Mucosa of descending colon (tissue), 3 donors: ENCODE measurements at places on chromosomes 3 and 15. TPM values are rescaled to one million over a fixed set of nuclear protein-coding genes. Genes with fewer than 3 reads are reported as not detected.

PRR20G gene
- not detected for total RNA-seq

DNA sequence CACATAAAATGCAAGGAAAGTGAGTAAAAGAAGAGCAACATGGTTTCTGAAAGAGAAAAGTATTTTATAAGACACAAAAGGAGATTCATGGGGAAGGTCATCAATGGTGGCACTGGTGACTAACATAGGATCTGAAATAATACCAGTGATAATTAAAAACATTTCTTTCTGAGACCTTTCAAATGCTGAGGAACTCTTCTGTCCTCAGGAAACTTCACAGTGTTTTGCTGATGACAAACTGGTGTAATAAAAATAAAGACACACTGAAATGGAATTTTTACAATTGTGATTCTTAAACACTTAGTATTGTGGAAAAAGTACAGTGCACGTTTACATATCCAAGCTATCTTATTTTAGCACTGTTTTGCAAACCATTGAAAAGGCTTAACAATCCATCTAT is 80.4 kb upstream of the ZBTB20 start:
- DNase-seq: no peak

DNA sequence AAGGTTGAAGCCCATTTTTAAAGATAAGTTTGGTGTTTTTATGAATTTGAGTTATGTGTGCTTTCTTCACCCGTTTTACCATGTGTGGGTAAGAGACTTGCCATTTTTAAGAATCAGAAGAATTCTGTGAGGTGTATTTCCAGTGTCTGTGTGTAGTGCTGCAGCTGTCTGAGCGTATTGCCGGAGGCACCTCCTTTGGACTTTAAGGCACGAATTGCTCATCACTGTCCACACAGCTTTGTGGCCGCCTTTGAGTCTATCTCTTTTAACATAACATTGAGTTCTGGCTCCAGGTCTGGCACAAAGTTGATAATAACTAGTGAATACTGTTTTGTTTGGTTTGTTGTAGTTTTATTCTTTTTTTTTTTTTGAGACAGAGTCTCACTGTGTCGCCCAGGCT is 25.8 kb downstream of the SCG5 start:
- no peak for DNase-seq

DNA sequence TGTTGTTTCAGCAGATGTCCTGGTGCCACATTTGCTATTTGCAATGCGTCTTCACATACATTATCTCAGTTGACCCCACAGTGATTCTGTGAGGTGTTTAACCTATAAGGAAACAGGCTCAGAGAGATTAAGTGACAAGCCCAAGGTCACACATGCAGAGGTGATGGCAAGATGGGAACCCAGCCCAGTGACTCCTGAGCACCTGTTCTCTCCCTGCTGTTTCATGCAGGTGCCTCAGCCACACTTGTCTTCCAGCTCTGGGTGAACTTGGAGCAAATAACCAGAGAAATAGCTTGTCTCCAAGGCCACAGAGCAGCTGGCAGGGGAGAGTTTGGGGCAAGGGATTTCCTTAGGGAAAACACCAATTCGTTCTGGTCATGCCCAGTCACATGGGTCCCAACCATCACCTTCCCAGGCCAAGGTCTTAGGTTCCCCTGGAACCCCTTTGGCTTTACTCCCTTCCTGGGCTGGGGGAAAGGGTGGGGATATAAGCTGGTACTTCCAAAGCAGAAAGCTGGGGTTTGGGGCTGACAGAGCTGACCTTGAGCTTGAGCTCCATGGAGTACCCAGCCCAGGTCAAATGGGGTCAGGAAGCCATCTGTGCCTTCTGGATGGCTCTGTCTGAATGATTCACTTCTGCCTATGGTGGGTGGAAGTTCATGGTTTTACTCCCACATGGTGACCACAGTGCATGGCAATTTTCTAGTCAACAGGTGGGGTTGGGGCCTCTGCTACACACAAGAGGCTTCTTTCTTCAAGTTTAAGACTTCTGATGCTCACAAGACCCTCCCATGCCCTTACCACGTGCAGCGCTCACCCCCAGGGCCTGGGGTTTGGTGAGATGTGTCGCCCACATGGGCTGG is 22.4 kb downstream of the LIPC start:
- no peak for DNase-seq

- DNase-seq: no peak
Observed at GRCh38 chr15:38085114-38085513, 150.7 kb downstream of the TMCO5A start.

DNA sequence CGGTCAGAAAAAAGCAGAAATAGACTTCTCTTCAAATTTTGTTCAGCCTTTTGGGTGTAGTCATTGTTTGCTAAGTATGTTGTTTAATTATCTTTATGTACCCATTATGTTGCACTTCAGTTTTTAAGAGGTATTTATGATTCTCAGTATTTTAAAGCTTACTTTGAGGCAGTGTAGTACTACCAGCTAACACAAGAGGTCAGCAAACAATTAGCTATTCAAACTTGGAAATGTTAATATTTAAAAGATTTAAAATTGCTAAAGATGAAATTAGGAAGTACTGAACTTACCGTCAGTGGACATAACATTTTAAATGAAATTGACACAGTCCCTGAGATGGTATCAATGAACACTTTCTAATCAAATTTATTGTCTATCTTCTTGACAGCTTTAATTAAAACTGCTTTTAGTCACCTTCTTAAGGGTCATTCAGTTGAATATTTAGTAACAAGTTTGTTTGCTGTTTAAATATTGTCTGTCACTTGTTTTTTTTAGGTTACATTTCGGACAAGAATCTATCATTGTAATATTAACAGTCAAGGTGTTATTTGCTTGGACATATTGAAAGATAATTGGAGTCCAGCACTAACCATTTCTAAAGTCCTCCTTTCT is 28.1 kb downstream of the NKIRAS1 start:
- DNase-seq: peak; percentile 38

CGNL1 gene
- 4.5 TPM for total RNA-seq

DNA sequence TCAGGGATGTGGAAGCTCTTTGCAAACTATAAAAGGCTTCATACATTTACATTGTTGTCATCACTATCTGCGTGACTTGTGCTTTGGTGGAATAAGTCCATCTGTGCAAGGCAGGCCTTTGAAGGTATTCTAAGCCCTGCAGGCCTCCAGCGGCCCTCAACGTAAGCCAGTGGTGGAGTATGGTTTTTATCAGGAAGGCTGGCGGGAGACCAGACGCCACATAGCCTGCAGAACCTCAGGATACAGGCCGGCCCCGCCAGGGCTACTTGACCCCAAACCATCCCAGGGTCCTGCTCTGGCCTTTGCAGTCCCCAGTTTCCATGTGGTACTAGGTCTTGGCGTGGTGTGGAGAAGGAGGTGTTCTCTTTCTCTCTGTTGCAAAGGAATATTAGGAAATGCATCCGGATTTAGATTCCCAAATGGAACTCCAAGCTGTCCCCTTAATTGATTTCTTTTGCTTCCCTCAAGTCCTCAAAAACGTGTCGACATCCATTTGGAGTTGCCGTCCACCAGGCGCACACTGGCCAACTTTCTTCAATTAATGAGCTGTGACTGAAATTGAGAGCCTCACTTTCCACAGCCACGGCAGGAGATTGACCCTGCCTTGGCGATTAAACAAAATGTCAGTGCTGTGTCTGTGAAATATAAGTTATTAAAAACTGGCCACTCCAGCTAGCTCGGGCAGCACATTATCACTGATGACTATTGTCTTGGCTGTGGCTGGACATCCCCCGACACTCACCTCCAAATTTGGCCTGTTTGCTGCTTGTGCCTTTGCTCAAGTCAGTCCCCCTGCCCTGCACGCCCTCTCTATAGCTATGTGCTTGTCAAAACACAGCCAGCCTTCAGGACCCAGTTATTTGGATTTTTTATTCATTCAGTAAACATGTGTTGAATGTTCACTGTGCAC is 239.8 kb upstream of the TLE3 start:
- no peak for DNase-seq

DNA sequence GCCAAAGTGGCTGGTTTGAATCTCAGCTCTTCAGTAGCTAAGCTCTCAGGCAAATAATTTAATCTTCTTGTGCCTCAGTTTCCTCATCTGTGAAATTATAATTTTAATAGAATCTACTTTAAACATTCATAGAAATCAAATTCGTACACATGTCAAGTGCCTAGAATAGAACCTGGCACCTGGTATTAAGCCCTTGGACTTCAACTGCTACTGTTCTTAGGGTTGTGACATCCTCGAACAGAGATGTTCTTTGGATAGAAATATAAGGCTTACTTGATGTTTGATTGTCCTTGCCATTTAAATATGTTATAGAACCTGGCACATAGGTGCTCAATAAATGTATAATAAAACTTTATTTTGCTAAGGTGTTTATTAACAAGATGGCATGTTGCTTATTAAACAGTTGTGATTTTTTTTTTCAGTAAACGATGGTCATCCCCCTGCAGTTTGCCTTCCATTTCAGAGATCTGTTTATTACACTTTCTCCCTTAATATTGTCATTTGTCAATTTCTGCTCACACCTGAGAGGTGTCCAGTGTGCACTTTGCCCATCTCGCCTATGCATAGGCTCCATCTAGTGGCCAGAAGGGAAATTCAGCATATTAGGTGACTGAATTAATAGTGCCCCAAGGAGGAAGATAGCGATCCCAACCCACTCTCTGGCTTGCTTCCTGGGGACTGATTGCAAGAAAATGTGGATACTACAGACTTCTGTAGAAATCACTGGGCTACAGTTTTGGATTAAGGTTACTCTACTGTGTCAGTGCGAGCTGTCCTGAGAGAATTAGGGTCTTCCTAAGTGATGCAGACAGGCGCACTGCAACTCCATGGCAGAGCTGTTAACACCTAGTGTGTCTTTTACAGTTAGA is 10.7 kb downstream of the IGF1R start:
- DNase-seq: no peak

DNA sequence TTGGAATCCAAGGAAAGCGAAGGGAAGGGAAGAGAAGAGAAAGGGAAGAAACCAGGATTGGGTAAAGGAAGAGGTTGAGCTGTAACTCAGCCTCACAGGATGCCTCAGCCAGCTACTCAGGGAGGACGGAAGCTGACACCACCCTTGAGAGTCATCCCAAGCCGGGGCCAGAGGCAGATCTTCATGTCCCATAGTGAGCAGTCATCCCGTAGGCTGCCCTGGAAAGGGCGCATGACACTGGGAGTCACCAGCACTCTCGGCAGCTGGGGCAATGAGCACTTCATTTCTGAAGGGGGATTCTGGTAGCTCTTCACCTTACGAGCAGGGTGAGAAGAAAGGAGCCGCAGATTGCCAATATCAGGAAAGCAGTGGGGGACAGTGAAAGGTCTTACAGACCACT is 60.1 kb upstream of the PCSK6 start:
- DNase-seq: no peak

GRCh38 chr3:46955157-46955556 is 21.4 kb downstream of the CCDC12 start:
- no peak for DNase-seq

GRCh38 chr3:185733980-185734724 is 90.7 kb downstream of the IGF2BP2 start:
- peak; percentile 57 for DNase-seq

GRCh38 chr3:138686771-138687221 is 78.2 kb downstream of the FAIM start:
- DNase-seq: no peak

GRCh38 chr3:99579246-99579645 is 59.1 kb upstream of the COL8A1 start:
- DNase-seq: no peak

- no peak for DNase-seq
Observed at GRCh38 chr3:52495777-52496602, 852 bp downstream of the STAB1 start.

DNA sequence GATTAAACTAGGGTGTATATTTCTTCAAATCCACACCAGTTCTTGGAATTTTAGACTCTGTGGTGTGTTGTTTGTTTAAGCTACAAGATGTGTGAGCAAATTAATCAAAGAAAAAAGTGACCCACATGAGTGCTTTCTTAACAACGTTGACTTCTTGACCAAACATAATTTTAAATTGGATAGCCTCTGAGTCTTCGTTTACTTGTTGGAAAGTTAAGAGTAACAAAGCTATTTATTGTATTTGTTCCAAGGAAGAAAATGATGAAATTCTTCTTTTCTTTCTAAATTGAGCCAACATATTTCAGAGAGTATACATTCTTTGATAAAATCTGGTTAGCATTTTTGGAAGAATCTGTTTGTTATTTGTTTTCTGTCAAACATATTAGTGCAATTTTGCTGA is 99.9 kb upstream of the IGSF10 start:
- no peak for DNase-seq
